ENCODE measurements at places on chromosomes 5 and 9. TPM values are rescaled to one million over a fixed set of nuclear protein-coding genes. Genes with fewer than 3 reads are reported as not detected.

The NR5A1 gene
- not detected for polyA plus RNA-seq

The PCA3 gene
- polyA plus RNA-seq = 0.11 TPM

The SHC3 gene
- 1.5 TPM for polyA plus RNA-seq

The ENHO gene
- 1.1 TPM for polyA plus RNA-seq

The CCDC180 gene
- polyA plus RNA-seq = 2.3 TPM

The STPG3 gene
- not detected for polyA plus RNA-seq

The FAM200C gene
- polyA plus RNA-seq = 0.74 TPM

The C5orf15 gene
- polyA plus RNA-seq = 29.5 TPM

The SREK1 gene
- 12.6 TPM for polyA plus RNA-seq

The AP3S1 gene
- 43.0 TPM for polyA plus RNA-seq

The ZDHHC11 gene
- 4.4 TPM for polyA plus RNA-seq

The TRIM36 gene
- 0.56 TPM for polyA plus RNA-seq

The PCDHA7 gene
- polyA plus RNA-seq = 0.10 TPM

The PCDHB7 gene
- polyA plus RNA-seq = 0.20 TPM

The NREP gene
- polyA plus RNA-seq = 4.9 TPM

The IL13 gene
- not detected for polyA plus RNA-seq

The BHMT gene
- polyA plus RNA-seq = not detected

The ROR2 gene
- polyA plus RNA-seq = 0.67 TPM

The CDH9 gene
- not detected for polyA plus RNA-seq

The NINJ1 gene
- polyA plus RNA-seq = 22.3 TPM

The GPBP1 gene
- polyA plus RNA-seq = 19.7 TPM

The TAL2 gene
- not detected for polyA plus RNA-seq

The GNE gene
- 4.8 TPM for polyA plus RNA-seq

The FOXD4L5 gene
- polyA plus RNA-seq = not detected

The TLX3 gene
- not detected for polyA plus RNA-seq

The CYLC2 gene
- polyA plus RNA-seq = not detected

The SIMC1 gene
- 5.3 TPM for polyA plus RNA-seq

The GMCL2 gene
- polyA plus RNA-seq = not detected

Measured in adipose tissue (tissue), 3 donors.